DND-41 (cell line): ENCODE measurements at places on chromosomes 3 and 15.

DNA sequence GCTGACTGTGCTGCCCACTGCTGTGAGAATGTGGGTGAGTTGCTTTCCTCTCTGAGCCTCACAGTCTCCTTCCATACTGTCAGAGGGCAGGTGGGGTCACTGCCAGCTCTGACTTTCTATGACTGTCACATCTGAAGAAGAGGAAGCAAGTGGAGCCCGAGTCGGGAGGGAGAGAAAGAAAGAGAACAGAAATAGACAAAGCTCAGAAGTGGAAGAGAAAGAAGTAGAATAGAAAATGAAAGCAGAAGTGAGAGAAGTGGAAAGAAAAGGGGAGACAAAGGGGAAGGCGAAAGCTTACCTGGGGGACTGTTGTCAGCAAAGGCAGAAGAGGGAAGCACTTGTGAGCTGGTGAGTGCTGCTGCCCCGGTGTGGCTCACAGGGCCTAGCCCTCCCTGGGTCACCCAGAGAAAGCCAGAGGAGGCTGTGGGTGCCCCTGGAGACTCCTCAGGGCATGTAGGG lies 57.9 kb downstream of the EPHB1 start:
- H3K27me3 ChIP-seq, result no peaks in the 10 kb centered on the region
- H3K27ac ChIP-seq, result peak overlapping the region; percentile 44; the same call in 1 of the 2 replicates
- no peak overlapping the region for H3K4me3 ChIP-seq
- H3K36me3 ChIP-seq, result no peaks in the 10 kb centered on the region
- H3K4me1 ChIP-seq, result peaks cover 28% of the 10 kb centered on the region

- no peaks in the 10 kb centered on the region for H3K36me3 ChIP-seq
- peaks cover 29% of the 10 kb centered on the region for H3K4me1 ChIP-seq
- DNase-seq, result peak; percentile 52
- H3K27ac ChIP-seq, result peak overlapping the region; percentile 30; the same call in 1 of the 2 replicates
- peak overlapping the region; percentile 79 for H3K4me3 ChIP-seq
Observed at GRCh38 chr3:4492208-4493013, 737 bp upstream of the ITPR1 start.

- H3K27ac ChIP-seq, result peak overlapping the region; percentile 50
- H3K4me1 ChIP-seq, result peaks cover 31% of the 10 kb centered on the region
- peak; percentile 43 for DNase-seq
- H3K36me3 ChIP-seq, result peaks cover 25% of the 10 kb centered on the region; the same call in 1 of the 2 replicates
- H3K27me3 ChIP-seq, result no peaks in the 10 kb centered on the region
Observed at GRCh38 chr15:64634576-64635498, 140.6 kb downstream of the RBPMS2 start.

DNA sequence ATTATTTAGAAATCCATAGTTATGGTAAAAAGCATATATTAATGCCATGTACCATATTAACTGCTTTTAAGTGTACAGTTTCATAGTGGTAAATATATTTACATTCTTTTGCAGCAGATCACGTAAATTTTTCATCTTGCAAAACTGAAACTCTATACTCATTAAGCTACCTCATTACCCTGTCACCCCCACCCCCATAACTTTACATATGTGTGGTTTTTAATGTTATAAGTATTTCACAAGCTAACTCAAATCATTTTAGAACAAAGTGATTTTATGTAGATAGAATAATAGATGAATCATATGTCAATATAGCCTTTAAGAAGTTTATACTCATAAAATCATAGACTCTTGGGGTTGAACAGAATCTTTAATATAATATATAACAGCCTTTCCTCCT lies 7.1 kb upstream of the TP63 start:
- peaks cover 3% of the 10 kb centered on the region for H3K4me1 ChIP-seq
- no peaks in the 10 kb centered on the region for H3K27me3 ChIP-seq
- H3K4me3 ChIP-seq, result no peak overlapping the region

GRCh38 chr15:85377269-85377668 lies 3.1 kb upstream of the AKAP13 start:
- H3K27me3 ChIP-seq, result no peaks in the 10 kb centered on the region
- H3K36me3 ChIP-seq, result no peaks in the 10 kb centered on the region
- H3K4me3 ChIP-seq, result no peak overlapping the region
- DNase-seq, result no peak

GRCh38 chr3:129398803-129399144 lies 29.7 kb downstream of the EFCAB12 start:
- peaks cover 46% of the 10 kb centered on the region for H3K4me1 ChIP-seq
- H3K27ac ChIP-seq, result peak overlapping the region; percentile 85

DNA sequence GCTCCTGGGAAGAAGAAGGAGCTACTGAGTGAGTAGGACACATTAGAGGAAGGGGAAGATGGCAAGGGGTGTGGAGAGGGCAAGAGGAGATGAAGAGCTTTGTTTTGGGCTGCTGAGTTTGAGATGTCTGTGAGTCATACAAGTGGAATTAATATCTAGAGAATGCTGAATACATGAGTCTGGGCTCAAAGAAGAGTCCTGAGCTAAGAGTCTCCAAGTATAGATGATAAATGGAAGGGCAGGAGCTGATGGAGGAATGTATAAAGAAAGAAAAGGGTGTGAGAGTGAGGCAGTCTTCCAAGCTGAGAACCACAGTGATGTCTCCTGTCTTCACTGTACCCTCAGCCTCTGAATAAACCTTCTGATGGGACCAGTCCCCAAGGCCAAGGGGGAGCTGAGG lies 205.5 kb upstream of the MRPL3 start:
- peaks cover 13% of the 10 kb centered on the region for H3K27me3 ChIP-seq
- no peaks in the 10 kb centered on the region for H3K4me1 ChIP-seq
- no peak overlapping the region for H3K27ac ChIP-seq

- no peak overlapping the region for H3K4me3 ChIP-seq
- H3K27ac ChIP-seq, result no peak overlapping the region
- no peaks in the 10 kb centered on the region for H3K36me3 ChIP-seq
Observed at GRCh38 chr15:49418811-49419210, 4.2 kb upstream of the FGF7 start.

DNA sequence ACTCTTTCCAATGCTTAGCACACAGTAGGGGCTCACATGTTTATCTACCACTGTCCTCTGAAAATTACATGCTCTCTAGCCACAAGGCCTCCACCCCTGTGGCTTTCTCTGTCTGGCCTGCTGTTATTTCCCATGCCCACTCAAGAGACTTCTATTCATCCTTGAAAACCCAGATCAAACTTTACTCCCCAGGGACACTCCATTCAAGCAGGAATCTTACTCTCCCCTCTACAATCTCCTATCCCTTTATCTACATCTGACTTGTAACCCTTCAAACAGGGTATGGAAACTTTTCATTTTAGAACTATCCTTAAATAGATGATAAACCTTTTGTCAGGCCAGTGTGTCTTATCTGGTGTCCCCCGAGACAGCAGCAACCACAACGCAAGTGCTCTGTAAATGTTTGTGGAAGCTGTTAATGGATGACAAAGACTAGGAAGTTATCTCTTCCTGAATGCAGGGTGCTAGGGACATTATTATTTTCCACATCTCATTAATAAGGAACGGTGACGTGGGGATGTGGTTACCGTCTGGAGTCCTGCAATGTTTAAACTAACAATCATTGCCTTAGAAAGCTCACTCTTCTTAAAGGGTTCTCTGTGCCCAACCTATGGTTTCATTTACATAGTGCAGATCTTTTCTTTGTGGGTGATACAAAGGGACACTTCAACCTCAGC lies 322.3 kb downstream of the ARRDC4 start:
- no peaks in the 10 kb centered on the region for H3K4me1 ChIP-seq
- no peak for DNase-seq
- H3K27ac ChIP-seq, result no peak overlapping the region
- no peaks in the 10 kb centered on the region for H3K36me3 ChIP-seq

DNA sequence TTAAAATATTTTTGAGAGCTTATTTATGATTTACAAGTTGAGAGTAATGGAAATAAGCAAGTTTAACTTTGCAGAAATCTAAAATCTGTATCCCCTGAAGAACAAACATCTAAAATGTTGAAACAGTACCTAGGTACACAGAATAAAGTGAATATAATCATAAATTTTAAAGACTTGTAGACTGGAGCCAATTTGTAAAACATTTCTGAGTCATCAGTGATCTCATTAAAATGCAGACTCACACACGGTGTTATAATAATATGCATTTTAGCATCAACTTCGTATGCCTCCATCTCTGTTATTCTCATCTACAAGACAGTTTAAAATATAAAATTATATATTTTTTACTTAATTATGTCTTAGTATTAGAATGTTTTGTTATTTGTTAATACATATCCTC lies 399.5 kb upstream of the GOLIM4 start:
- no peaks in the 10 kb centered on the region for H3K36me3 ChIP-seq
- H3K27ac ChIP-seq, result no peak overlapping the region
- no peaks in the 10 kb centered on the region for H3K4me1 ChIP-seq

DNA sequence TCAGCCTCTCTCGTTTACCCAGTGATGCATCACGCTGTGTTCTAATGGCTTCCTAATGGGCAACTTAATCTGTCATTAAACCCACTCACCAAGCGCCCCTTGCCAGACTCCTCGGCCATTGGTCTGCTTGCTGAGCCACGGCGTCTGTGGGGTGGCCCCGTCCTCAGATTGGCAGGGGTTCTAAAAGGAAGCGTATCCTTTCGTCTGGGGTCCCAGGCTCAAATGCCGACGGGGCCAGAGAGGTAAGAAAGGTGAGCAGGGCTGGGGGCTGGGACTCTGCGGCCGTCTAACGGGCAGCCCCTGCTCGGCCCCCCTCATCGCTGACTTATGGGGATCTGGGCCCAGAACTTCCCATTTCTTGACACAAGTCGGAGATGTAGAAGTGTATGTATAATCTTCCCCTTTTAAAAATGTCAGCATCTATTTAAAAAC lies 315.1 kb upstream of the PROK2 start:
- no peaks in the 10 kb centered on the region for H3K36me3 ChIP-seq
- H3K4me1 ChIP-seq, result peaks cover 20% of the 10 kb centered on the region
- H3K27me3 ChIP-seq, result peaks cover 4% of the 10 kb centered on the region
- no peak for DNase-seq

DNA sequence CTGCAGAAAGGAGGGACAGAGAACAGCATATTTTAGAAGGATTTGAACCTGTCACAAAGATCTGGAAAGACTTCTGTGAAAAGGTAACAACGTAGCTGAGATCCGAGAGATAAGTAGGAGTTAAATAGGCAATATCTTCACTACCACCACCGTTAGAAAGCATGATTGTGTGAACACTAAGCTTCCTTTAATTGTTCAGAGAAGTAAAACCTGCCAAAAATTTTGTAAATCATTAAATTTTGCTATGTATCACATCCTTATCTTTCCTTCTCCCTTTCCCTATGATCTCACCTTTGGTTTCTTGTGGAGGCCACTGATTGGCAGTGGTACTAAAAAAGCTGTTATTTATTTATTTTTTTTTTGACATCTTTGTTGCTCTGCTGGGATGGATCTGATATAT lies 346.9 kb downstream of the NLGN1 start:
- DNase-seq, result no peak
- H3K27me3 ChIP-seq, result peaks cover 2% of the 10 kb centered on the region
- no peak overlapping the region for H3K4me3 ChIP-seq
- H3K36me3 ChIP-seq, result no peaks in the 10 kb centered on the region
- H3K4me1 ChIP-seq, result no peaks in the 10 kb centered on the region

GRCh38 chr3:154889227-154889634 lies 190.9 kb upstream of the MME start:
- peaks cover 30% of the 10 kb centered on the region for H3K4me1 ChIP-seq
- no peaks in the 10 kb centered on the region for H3K27me3 ChIP-seq
- peak overlapping the region; percentile 74 for H3K27ac ChIP-seq
- no peak for DNase-seq

- H3K36me3 ChIP-seq, result no peaks in the 10 kb centered on the region
- DNase-seq, result no peak
- no peaks in the 10 kb centered on the region for H3K4me1 ChIP-seq
- no peak overlapping the region for H3K27ac ChIP-seq
- H3K4me3 ChIP-seq, result no peak overlapping the region
Observed at GRCh38 chr3:126713199-126713598, 9.2 kb downstream of the CHCHD6 start.

GRCh38 chr3:31203960-31204795 lies 309.7 kb upstream of the GADL1 start:
- no peak overlapping the region for H3K4me3 ChIP-seq
- H3K27me3 ChIP-seq, result no peaks in the 10 kb centered on the region
- no peak for DNase-seq
- H3K4me1 ChIP-seq, result no peaks in the 10 kb centered on the region

DNA sequence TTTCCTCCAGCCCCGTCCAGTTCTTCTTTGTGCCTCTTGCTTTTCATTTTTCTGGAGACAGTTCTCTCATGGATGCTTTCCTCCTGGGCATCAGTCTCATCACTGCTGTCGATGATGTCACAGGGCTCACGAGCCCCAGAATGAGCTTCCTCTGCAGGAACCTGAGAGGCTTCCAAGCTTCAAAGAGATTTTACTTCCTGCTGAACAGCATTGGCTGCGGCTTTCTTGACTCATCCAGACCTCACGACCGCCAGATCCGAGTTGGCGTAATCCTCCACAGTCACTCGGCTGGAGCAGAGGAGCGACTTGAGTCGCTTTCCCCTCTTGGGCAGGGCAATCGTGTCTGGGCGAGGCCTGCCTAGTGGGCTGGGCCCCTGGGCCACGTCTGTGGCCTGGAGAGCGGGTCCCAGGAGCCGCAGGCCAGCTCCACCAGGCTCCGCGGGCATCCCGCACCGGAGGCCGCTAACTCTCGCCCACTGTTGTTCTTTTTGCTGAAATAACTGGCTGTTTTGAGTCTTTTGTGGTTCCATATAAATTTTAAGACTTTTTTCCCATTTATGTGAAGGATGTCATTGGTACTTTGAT lies 20.8 kb upstream of the FAN1 start:
- peaks cover 22% of the 10 kb centered on the region; the same call in 1 of the 2 replicates for H3K36me3 ChIP-seq
- no peak for DNase-seq
- H3K4me3 ChIP-seq, result no peak overlapping the region
- H3K27ac ChIP-seq, result no peak overlapping the region

DNA sequence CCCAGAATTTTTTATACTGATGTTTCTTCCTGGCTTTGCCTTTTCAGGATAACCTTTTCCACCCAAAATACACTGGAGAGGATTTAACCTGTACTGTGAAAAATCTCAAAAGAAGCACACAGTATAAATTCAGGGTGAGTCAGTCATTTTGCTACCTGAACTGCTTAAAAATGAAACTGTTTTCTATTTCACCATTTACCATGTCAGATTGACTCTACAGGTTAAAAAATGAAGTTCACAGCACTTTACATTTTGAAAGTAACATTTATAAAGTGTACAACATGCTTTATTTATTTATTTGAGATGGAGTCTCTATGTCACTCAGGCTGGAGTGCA lies 115.2 kb downstream of the GHSR start:
- no peak overlapping the region for H3K27ac ChIP-seq
- H3K27me3 ChIP-seq, result no peaks in the 10 kb centered on the region
- no peak overlapping the region for H3K4me3 ChIP-seq
- DNase-seq, result no peak

DNA sequence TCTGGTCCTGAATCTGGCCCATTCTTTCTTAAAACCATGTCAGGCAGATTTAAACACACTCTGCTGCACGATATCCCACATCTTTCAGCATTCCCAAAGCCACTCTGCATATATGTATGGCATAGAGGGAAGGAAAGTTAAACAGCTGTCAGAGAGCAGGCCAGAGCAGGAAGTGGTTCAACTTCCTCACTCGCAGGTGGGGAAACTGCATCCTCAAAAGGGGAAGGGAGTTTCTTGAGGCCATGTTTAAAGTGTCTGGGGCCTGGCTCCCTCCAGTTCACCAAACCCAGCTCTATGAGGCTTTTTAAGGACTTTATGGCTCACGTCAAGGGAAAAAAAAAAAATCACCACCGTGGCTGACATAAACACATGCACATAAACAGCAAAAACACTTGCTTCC lies 123.1 kb downstream of the OPA1 start:
- no peak overlapping the region for H3K4me3 ChIP-seq
- peak; percentile 32 for DNase-seq
- no peaks in the 10 kb centered on the region for H3K36me3 ChIP-seq
- H3K4me1 ChIP-seq, result 0 out of 2 replicates have a peak, but pooled peaks cover 3% of the 10 kb centered on the region
- H3K27me3 ChIP-seq, result no peaks in the 10 kb centered on the region
